ENCODE measurements at places on chromosomes 16 and 17.

DNA sequence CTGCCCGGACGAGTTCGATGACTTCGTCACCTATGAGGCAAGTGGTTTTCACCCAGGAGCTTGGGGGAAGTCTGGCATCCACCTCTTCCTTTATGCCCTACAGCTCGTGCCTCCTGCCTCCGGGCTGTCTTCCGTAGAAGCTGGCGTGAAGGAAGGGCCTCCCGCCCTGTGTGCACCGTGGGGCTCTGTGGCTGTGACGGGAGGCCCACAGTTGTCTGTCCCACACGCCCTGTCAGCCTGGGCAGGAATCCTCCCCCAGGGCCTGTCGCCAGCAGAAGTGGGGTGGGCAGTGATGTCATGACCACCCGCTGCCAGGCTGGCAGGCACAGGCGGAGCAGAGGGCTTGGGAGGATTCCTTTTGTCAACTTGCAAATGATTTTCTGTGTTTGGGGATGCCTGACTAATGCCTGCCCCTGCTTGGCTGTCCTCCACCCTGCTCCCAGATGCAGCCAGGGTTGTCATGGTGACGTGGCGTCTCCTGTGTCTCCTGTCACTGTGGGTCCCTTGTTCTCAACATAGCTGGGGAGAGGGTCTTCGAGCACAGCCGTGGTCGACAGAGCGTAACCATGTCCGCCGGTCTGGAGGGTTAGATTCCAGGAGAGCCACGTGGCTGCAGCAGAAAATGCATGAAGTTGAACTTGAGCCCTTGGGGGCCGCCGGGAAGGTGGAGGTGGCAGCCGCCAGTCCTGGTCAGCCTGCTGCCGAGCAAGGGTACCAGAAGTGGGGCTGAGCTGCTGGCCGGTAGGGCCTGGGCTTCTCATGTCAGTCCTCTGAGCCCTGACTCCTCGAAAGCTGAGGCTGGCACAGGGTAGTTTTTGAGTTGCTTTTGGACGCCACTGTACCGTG is 46.1 kb downstream of the RAB11FIP3 start:
- no peak for DNase-seq

- no peak for DNase-seq
Observed at GRCh38 chr16:85479972-85480726, 133.0 kb upstream of the GSE1 start.

DNA sequence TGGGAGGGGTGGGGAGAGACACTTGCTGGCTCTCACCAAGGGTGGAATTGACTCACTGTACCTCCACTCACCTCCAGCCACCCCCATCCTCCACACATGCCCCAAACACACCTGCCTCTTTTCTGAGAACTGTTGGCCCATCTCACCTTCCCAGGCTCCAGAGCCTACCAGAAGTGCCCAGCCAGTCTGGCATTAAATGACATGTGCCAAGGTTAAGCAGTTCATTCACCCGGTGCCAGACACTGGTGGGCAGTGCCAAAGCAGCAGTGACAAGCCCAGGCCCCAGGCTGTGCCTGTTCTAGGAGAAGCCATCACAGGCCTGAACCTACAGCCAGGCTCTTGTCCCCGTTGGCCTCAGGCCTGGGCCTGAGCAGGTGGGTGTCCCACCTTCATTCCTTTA is 11.2 kb downstream of the MVP start:
- no peak for DNase-seq

DNA sequence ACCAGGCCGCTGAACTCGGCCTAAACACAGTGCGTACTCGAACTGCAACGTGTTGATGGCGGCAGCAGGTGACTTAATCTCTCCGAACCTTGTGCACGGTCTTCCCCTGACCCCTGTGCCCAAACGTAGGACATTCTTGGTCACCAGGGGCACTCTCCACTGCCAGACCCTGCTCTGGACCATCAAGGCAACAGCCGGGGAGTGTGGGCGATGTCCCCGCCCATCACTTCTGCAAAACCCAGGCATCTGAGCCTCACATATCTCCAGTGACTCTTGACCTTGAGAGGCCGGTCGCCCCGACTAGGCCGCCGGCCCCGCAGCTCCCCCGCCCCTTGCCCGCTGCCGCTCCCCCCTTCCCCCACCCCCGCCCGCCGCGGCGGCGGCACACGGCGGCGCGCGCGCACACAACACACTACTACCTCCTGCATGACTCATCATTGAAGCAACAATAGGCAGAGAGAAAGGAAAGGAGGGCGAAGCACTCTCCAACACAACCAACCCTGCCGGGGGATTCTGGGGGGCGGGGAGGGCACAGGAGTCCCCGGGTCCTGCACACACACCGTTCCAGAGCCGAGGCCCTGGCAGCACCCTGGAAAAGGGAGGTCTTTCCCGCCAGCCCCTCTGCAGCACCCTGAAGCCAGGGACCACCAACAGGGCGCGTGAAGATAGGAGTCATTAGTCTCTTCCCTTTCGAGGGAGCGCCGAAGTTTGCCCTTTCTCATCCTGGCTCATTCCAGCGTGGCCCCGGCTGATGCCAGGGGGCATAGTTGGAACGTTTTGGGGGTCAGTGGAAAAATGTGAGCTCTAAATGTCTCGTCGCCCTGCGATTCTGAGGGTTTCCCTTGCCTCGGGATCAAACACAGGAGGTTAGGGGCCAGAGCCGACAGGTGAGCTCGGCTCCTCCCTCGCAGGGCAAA is 1.9 kb downstream of the MNT start:
- DNase-seq = no peak

DNA sequence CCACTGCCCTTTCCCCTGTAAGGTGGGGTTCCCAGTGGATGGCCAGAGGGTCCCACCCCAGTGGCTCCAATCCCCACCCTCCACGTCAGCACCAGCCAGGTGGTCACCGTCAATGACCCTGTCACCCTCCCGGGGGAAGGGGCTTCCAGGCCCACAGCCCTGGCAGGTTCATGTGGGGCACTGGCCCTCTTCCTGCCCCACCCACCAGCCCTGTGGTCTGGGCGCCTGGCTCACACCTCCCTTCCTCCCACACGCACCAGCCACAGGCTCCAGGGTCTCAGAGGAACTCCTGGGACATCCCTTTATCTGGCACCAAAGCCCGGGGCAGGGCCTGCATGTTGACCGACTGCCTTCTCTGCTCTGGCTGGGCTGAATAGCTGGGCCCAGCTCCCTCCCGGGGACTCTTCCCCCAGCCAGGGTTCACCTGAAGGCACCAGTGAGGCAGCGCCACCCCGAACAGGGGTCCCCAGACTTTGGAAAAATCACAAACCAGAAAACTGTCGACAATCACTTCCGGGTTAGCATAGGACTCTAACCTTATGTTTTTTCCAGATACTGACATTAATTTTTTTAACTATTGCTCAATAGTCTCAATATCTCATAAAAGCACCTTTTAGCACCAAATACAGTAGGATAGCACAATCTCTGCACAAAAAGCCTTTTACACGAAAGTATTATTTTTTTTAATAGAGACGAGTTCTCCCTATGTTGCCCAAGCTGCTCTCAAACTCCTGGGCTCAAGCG is 21.9 kb upstream of the ZC3H18 start:
- DNase-seq = no peak

- DNase-seq = no peak
Observed at GRCh38 chr16:79098907-79099306, 501.6 kb downstream of the MAF start.

DNA sequence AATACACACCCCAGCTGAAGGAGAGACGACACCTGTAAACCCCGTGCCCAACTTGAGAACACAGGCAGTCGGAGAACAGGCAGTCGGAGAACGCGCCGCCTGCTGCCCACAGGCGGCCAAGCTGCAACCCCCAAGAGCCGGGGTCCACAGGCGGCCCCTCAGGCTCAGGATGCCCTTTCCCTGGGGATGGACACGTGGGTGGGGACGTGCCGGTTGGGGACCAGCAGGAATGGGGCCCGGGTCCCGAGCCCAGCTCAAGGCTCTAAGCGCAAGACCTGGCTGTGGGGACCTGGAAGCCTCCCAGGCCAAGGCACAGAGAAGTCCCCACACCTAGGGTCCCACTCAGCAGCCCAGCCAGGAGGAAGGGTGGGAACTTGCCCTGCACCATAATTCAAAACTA is 79.5 kb upstream of the GNG13 start:
- no peak for DNase-seq

DNA sequence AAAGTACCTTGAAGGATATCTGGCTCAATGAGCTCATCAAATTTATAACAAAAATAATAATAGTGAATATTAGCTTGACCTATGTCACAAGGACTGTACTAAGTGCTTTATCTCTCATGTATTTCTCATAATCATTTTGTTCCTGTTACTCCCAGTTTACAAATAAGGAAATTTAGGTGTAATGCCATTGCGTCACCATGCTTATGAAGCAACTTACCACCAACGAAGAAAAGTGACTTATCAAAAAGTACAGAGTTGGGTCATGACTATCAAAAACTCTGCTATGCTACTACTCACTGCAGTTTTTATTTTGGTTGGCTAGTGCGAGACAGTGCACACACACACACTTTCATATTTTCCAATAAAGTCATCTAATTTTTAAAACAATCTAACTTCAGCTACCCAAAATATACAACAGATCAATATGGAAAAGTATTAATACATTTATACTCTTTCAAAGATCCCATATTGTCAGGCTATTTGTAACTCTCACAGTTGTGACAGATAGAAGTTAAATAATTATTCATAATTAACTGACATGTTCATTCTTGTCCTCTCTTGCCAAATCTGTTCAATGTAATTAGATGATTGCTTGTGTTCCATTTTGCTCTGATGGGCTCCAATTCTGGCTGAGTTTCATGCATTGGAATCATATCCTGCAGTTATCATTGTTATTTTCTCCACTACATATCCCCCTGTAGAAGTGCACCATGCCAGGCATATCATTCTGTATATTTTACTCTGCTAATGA is 119.4 kb downstream of the KCNJ2 start:
- no peak for DNase-seq

DNA sequence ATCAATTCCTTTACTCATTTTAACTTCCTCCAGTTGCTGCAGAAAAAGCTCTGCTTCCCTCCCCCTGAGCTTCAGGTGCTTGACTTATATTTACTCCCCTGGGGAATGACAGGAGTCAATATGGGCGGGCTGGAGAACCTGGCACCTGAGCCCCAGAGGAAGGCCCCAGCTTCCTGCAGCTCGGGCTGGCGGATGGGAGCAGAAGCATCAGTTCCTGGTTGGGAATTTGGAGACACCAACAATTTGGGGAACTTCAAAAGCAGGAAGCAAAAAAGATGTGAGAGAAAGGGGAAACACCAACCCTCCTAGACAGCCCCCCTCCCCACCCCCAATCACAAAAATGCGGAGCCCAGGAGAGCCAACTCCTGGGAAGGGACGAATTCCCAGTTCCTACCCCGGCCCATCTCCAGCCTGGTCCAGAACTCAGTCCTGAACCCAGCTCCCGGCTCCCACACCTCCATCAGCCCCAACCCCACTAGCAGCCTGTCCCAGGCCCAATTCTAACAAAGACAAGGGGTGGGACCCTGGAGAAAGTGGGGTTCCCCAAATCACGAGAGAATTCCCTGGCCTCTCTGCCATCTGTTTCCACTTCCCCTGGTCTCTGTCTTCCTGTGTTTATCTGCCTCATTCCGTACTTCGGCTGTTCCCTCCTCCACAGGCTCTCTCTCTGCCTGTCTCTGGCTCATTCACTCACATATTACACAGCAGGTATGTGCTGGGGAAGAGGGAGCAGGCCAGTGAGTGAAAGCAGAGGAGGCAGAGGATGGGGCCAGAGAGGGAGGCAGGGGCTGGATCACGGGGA is 16.2 kb upstream of the ASGR2 start:
- DNase-seq = no peak

DNA sequence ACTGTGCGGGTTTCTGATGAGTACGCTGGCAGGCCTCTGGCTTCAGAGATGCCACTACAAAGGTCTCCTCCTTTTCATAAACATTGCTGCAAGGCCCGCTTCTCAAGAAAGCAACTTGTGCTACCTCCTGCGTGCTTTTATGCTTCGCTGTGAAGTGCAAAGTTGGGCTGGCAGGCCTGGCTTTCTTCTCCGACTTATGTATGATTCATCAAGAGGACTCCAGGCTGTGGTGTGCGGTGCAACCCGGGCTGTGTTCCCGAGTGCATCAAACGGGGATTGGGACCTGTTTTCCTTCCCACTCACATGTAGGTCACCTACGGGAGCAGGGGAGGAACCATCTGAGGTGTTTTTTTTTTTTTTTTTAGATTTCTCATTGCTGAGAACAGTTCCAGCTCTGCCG is 534.1 kb downstream of the WWOX start:
- no peak for DNase-seq

- no peak for DNase-seq
Observed at GRCh38 chr17:7347630-7348477, 4.1 kb upstream of the KCTD11 start.
